CD8-positive, alpha-beta memory T cell (primary cell): ENCODE measurements at places on chromosomes 7 and 10.

- DNase-seq = no peak
Measured at GRCh38 chr7:134669388-134669787, 22.7 kb downstream of the BPGM start.

GRCh38 chr7:102404005-102404861, 8.1 kb downstream of the PRKRIP1 start:
- DNase-seq = peak; percentile 70

- no peak for DNase-seq
Measured at GRCh38 chr10:68492118-68492517, 20.3 kb upstream of the DNA2 start.

DNA sequence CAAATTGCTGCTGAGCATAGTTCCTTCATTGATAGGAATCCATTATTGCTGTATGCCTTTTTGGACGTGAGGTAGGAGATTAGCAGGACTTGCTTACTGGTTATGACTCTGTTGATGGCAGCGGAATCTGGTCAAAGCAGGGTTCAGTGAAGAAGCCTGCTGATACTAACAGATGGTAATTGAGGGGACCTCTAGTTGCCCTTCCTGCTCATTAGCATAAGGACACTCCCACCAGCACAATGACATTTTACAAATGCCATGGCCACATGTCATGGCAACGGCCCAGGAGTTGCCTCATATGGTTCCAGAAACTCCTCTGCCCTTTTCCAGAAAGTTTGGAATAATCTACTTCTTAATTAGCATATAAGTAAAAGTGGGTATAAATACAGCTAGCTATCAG, 417.5 kb downstream of the CDC14C start:
- no peak for DNase-seq

DNA sequence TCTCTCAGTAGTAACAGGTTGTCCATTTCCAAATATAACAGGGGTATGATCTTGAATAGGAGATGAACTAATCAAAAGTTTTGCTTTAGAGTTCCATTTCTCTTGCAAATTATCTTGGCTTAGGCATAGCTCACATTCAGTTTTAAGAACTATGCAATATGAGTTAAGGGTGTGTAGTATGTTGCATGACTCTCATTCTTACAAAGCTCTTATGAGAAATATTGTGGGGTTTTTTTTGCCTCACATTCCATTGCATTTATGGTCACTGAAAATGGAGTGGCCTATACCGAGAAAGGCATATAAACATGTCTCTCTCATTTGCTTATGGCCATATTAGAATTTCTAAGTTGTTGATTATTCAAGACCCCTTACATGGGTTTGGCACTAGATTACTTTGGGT, 48.5 kb upstream of the LAMB1 start:
- DNase-seq = no peak

GRCh38 chr7:112798274-112799159, 8.3 kb upstream of the TMEM168 start:
- no peak for DNase-seq
